AG08395 (cell line): ENCODE measurements at places on chromosomes 7 and 10.
A peak's percentile ranks its signal among the peaks of the same experiment; 100 is the strongest.

DNA sequence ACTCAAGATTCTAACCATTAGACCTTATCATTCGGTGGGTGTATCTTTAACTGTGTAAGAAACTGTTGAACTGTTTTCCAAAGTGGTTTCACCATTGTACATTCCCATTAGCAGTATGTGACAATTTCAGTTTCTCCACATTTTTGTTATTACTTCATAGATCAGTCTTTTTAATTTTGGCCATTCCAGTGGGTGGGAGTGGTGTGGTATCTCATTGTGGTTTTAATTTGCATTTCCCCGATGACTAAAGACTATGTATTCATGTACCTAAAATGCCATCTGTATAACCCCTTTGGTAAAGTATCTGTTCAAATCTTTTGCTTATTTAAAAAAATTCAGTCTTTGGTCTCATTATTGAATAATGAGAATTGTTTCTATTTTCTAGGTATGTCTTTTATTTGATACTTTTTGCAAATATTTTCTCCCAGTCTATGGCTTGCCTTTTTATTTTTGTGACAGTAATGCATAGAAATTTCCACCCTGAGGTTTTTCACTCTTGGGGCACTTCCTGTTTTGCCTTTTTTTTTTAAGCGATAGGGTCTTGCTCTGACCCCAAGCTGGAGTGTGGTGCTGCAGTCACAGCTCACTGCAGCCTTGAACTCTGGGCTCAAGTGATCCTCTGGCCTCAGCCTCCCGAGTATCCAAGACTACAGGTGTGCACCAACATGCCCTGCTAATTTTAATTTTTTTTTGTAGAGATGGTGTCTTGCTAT lies 141.1 kb upstream of the ITGB1 start:
- DNase-seq, result no peak

DNA sequence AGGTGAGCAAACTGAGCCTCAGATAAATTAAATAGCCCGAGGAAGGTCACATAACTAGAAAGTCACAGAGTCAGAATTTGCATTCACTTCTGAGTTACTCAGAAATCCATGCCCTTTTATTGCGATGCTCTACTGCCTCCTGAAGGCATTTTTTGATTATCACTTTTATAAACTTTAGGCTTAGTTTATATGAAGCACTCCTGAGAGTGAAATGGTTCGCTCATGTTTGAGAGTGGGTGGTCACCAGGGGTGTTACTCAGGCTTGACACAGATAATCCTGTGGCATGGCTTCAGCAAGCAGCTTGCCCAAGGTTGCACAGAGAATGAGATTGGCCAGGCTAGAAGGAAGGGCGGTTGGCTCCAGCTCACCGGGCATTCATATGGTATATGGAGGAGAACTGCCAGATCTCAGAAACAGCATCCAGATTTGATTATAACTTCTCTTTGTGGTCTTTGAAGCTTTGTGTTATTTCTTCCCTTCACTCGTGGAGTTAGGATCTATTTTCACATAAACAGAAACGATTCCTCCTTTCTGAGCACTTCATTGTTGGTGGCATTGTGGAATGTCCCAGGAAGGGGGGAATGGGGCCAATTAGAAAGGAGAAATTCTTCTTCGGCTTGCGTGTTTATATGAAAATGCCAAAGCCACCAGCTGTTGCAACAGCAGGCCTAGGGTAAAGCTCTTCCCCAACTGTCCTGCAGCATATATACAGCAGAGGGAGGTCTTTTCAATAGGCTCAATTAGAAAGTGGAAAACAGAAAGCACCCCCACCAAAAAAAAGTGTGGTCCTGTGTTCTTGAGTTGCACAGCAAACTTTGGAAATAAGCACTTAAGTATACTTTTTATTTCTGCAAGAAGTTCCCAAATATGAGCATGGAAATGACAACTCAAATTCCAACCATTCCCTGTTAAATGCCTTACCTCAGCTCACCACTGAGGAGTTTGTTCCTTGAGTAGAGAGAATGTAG lies 628.8 kb downstream of the SUGCT start:
- DNase-seq, result peak; percentile 78

DNA sequence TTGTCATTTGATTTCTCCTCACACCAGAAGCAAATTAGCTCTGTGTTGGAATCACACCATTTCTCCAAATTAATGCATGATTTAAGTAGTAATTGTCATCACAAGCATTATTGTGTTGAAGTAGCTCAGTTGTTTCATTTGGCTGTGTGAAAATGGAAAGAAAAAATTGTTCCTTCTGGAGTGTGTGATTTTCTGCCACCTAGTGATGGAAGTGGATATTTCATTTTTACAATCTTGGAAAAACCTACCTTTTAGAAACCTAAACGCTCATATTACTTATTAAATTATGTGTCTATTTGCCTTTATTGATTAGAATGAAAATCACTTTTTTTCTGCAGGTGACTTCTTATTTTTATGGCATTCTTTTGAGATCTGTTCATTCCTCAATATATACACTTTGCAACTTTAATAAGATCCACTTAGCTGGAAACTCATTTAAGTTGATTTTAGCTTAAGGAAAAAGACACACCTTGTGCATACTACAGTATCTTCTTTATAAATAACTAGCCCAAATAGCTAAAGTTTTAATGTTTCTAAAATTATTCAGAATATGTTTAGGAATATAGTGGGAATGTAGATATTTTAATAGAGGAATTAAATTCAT lies 50.0 kb downstream of the SRI start:
- DNase-seq, result peak; percentile 41

DNA sequence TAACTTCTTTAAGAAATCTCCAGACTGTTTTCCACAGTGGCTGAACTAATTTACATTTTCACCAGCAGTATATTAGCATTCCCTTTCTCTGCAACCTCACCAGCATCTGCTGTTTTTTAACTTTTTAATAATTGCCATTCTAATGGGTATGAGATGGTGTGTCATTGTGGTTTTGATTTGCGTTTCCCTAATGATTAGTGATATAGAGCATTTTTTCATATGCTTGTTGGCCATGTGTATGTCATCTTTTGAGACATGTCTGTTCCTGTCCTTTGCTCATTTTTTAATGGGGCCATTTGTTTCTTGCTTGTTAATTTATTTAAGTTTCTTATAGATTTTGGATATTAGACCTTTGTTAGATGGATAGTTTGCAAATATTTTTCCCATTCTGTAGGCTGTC lies 68.8 kb downstream of the SLC39A12 start:
- DNase-seq, result no peak
